Stimulated activated CD4-positive, alpha-beta T cell treated with anti-CD3 and anti-CD28 coated beads, Interleukin-2, amount 100 ng/mL, for 24 hours (primary cell): ENCODE measurements at places on chromosomes 7 and 10.

GRCh38 chr7:135733603-135734342, 5.8 kb upstream of the SLC13A4 start:
- DNase-seq: no peak

DNA sequence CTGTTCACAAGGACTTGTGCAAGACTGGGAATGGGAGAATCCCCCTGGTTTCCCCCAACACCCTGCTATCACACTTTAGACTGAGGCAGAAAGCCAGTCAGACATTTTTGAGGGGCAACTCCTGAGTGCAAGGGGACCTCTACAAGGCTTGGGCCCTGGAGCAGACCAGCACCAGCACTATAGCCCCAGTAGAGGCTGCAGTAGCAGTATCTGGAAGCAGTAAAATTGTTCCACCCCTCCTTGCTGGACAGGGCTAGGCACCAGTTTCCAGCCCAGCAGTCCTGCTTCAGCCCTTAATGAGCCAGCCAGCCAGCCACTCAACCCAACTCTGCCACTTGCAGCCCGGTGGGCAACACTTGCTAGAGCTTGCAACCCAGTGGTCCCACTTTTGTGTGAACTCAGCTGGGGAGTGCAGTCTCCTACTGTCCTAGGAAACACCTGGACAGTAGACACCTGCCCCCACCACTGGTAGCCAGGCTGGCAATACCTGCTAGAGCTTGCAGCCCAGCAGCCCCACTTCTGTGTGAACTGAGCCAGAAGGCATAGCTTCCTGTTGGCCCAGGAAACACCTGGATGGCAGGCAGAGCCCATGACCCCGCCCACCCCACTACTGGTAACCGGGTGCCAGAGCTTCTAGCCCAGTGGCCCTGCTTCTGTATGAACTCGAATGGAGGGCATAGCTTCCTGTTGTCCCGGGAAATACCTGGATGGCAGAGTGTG, 65.0 kb downstream of the FBXL13 start:
- DNase-seq: no peak

- no peak for DNase-seq
These were observed 479.1 kb upstream of the ZMIZ1 start for GRCh38 chr10:78589687-78590086.

DNA sequence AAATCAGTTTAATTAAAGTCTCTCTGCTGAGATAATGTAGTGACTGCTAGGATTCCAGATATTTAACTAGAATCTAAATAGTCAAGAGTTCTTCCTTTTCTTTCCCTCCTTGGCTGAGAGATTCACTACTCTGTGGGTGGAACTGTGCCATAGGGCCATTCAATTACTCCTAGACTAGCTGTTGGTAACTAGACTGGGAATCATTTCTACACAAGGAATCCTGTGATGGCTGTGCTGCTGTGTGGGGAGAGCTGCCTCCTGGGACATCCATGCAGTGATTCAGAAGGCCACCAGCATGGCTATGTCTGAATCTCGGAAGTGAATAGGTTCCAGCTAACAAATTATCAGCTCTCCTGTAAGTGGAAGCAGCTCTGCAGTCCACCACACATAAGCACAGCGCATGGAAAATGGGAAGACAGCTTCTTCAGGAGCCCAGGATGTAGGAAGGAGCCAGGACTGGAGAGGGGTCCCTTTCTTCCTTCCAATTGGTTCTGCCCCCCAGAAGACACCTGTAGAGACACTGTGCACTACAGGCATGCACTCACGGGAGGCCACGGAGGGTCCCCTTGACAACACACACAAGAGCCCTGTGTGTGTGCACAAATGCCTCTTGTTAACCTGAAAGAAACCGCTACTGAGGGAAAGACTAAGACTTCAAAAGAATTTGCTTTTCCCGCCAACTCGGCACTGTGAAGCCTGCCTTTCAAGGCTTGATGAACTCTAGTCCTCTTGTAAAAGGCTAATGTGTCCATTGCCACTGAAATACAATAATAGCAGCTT, 66.5 kb downstream of the SCRN1 start:
- no peak for DNase-seq

GRCh38 chr7:28542410-28542809, 130.1 kb downstream of the CREB5 start:
- DNase-seq: no peak
